Hematopoietic multipotent progenitor cell treated with erythropoietin and hydrocortisone succinate and interleukin-3 and kit ligand, for 15 days (in vitro differentiated cells): ENCODE measurements at places on chromosomes 12 and 14.

- DNase-seq, result no peak
These were observed 117.7 kb upstream of the RPL10L start for GRCh38 chr14:46769292-46769691.

GRCh38 chr12:101648195-101648594, 49.2 kb upstream of the CHPT1 start:
- DNase-seq, result no peak

- no peak for DNase-seq
These were observed 105.0 kb downstream of the SNAPC1 start for GRCh38 chr14:61866932-61867920.

- DNase-seq, result peak; percentile 76
These were observed 3.2 kb downstream of the THTPA start for GRCh38 chr14:23559010-23559925.

DNA sequence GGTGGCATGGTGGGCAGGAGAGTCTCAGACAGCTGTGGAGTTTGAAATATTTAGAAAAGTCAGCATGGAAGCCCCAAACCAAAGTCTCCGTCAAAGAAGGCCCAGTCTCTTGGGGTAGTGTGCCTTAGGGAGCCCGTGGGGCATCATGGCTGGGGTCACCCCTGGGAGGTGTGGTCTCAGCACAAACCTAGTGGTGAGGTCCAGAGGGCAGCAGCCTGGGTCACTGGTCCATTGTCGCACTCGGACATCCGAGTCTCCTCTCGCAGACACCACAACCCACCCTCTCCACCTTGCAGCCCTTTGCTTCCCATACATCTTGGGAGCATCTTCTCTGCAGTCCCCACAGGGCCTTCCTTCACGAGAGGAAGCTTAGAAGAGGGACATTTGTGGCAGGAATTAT, 588.0 kb upstream of the TMEM132C start:
- DNase-seq, result no peak

GRCh38 chr14:104268295-104268694, 129.9 kb downstream of the KIF26A start:
- DNase-seq, result no peak

- DNase-seq, result no peak
These were observed 22.1 kb upstream of the KIF26A start for GRCh38 chr14:104116288-104116755.

DNA sequence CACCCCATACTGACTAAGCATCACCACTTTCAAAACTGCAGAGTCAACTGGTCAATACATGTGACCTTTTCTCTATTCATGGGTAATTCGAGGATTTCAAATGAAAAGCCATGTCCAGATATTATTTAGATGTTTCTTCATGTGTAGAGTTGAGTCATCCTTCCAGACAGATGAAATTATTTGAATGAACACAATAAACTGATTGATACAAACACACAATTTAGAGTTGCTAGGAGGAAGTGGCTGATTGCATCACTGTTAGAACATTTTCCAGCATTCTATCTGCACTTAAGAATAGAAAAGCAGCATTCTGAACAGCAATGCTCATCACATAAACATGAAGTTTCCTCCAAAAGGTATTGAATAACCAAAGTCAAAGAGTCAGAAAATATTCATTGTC, 273.5 kb upstream of the SOX5 start:
- DNase-seq, result no peak

DNA sequence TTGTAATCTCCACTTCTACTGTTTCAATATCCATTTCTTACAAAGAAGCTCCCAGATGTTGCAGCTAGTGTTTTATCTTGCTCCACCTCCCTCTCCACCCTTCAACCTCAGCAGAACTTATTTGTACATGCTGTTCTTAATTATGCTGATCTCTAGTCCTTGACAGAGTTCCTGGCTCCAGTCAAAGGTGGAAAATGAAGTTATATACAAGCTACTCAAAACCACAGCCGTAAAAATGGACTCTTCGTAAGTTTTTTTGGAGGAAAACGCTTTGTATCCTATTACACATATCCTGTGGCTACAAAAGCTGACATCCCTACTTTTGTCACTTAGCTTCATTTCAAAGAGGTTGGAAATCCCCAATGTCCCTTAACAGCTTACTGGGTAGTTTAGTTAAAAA, 1.3 kb downstream of the CLEC1A start:
- DNase-seq, result no peak

DNA sequence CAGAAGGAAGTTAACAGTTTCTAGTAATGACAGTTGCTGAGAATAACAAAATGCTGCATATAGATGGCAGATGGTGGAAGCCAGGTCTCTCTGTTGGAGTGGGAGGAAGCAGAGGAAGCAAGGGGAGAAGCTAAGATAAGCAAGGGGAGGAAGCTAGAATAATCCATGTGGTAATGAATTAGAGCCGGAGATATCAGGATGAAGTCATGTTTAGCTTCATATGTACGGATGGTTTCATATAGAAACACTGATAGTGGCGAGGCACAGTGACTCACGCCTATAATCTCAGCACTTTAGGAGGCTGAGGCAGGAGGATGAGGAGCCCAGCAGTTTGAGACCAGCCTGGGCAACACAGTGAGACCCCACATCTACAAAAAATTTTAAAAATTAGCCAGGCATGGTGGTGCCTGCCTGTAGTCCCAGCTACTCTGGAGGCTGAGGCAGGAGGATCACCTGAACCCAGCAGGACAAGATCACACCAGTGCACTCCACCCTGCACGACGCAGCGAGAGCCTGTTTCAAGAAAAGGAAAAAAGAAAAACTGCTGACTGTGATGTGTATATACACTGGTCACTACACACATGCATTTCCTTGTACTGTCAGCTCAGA, 49.2 kb downstream of the ANAPC7 start:
- DNase-seq, result no peak

- DNase-seq, result no peak
These were observed 11.1 kb downstream of the DICER1 start for GRCh38 chr14:95146079-95146771.

- no peak for DNase-seq
These were observed 3.3 kb upstream of the SLC22A17 start for GRCh38 chr14:23355871-23356435.
